ENCODE measurements at places on chromosomes 3 and 15.

GRCh38 chr15:84944311-84944710, 37.3 kb upstream of the PDE8A start:
- DNase-seq: no peak

DNA sequence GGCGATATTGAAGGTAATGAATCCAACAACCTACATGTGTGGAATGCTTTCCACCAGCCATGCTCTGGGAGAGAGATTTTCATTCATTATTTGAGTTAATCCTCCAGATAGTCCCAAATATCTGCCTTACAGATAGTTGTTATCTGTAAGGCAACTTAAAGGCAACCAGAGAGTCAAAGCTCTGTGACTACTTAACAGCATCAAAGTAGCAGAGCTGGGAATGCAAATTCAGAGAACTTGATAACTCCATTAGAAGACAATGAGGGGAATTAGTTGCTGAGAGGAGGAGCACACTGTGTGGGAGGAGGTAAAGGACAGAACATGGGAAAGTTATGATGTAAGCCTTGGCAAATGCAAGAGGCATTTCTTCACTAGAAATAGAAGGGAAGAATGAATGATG, 10.5 kb upstream of the CRBN start:
- no peak for DNase-seq

DNA sequence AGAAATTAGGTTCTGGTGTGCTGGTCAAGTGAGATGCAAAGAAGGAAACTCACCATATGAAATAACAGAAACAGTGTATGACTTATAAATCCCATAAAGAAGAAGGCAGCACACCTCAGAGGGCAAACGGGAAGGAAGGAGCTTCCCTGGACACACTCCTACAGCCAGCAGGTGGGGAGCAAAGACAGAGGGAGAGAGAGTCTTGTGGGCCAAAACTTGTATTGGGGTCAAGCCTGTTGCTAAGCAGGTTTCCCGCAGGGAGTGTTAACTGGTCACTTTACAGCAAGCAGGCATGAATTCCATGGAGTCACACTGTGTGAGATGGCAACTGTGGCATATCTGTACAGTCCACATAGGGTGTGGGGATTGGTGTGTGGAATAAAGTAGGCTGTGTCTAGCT, 222.9 kb upstream of the NDN start:
- no peak for DNase-seq

- DNase-seq: no peak
These were observed 685.8 kb upstream of the CCDC54 start for GRCh38 chr3:106691476-106691875.

- DNase-seq: no peak
These were observed 12.6 kb downstream of the IFT57 start for GRCh38 chr3:108209579-108209978.

GRCh38 chr15:56464893-56465520, at the start of gene MNS1:
MNS1 (minus strand) TSS chr15:56465137; CDS start chr15:56464972, 165 bp downstream.
- DNase-seq: peak; percentile 95

- no peak for DNase-seq
These were observed 1.3 kb upstream of the SPTSSB start for GRCh38 chr3:161372321-161373260.

- peak; percentile 97 for DNase-seq
These were observed 116.5 kb downstream of the LPP start for GRCh38 chr3:188270423-188270972.

- no peak for DNase-seq
These were observed 1151.3 kb upstream of the CADM2 start for GRCh38 chr3:83807511-83807910.

- peak; percentile 90 for DNase-seq
These were observed 36.4 kb downstream of the CCDC80 start for GRCh38 chr3:112604536-112604935.

- peak; percentile 37 for DNase-seq
These were observed 67.0 kb upstream of the SLC25A26 start for GRCh38 chr3:66153481-66154443.

GRCh38 chr3:143973259-143974021, 1.8 kb downstream of the DIPK2A start:
- DNase-seq: peak; percentile 75

DNA sequence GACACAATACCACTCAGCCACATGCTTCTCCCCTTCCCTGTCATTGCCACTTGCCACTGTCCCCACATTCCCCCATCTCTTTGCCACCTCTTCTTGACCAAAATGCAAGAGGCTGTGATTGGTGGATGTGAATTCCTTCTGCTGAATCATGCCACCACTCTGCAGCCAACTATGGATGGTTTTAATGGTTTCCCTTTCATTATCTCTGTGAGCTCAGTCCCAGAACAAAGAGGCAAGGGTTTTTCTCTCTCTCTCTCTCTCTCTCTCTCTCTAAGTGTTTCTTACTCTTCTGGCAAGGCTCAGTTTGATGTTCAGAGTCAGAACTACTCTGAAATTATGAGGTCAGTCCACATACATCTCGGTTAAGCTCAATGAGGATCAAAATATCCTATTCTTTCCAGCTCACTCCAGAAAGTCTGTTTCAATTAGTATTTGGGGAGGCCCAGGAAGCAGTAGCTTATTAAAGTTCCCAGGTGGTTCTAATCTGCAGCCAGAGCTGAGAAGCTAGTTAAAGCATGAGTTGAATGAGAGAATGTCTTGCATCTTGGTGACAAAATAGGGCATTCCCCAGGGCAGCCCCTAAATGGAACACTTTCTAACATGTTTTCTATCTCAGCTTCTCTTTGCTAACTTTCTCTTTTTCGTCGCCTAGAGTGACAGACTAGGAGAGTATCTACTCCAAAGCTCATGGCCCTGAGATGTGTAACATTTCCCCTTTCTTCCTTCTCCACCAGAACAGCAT, 8.5 kb upstream of the ILDR1 start:
- peak; percentile 29 for DNase-seq

GRCh38 chr15:76866716-76867321, 38.3 kb downstream of the SCAPER start:
- peak; percentile 45 for DNase-seq

- no peak for DNase-seq
These were observed 735.0 kb downstream of the PDCD6IP start for GRCh38 chr3:34533451-34533850.

GRCh38 chr3:128420720-128421438, 45.8 kb downstream of the DNAJB8 start:
- DNase-seq: no peak

DNA sequence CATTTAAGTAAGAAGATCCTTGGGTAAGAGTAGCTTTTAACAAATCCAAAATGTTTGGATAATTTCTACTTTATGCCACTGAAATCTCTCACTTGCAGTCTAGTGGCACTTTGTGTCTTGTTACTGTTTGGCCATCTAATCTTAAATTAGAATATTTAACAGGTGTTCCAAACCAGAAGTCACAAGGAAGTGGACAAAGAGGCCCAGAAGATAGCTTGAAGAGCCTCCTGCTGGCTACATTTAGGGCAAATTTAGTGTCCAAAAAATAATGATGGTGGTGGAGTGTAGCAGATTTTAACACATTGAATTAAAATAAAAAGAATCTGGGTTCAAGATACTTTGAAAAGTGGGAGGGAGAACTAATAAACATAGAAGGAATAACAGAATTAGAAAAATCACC, 172.2 kb downstream of the GHSR start:
- DNase-seq: no peak

- no peak for DNase-seq
These were observed 33.7 kb upstream of the SPTBN5 start for GRCh38 chr15:41927536-41927935.

GRCh38 chr15:70589728-70590127, 173.6 kb downstream of the UACA start:
- DNase-seq: no peak

DNA sequence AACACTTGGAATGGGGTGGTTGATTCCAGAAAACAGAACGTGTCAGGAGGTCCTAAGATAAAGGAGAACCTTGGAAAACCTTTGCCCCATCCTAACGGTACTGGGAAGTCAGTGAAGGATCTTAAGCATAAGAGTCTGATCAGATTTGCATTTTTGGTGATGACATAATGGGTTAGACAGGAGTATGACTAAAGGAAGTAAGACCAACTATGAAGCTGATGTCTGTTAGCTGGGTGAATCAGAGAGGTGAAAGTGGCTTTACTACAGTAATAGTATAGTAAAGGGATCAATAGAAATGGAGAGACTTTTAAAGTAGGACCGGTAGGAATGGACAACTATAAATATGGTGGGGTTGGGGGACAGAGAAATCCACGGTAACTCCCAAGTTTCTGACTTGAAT, 12.6 kb downstream of the GTF2A2 start:
- DNase-seq: no peak

GRCh38 chr3:52609316-52609815, 73.0 kb downstream of the UQCC5 start:
- DNase-seq: no peak

- no peak for DNase-seq
These were observed 250.4 kb upstream of the SLITRK3 start for GRCh38 chr3:165446555-165446954.

GRCh38 chr3:9211155-9211950, 38.1 kb downstream of the SRGAP3 start:
- DNase-seq: peak; percentile 87

- no peak for DNase-seq
These were observed 27.0 kb upstream of the TFG start for GRCh38 chr3:100682056-100682853.

- no peak for DNase-seq
These were observed 24.1 kb downstream of the WDR48 start for GRCh38 chr3:39075910-39076309.

DNA sequence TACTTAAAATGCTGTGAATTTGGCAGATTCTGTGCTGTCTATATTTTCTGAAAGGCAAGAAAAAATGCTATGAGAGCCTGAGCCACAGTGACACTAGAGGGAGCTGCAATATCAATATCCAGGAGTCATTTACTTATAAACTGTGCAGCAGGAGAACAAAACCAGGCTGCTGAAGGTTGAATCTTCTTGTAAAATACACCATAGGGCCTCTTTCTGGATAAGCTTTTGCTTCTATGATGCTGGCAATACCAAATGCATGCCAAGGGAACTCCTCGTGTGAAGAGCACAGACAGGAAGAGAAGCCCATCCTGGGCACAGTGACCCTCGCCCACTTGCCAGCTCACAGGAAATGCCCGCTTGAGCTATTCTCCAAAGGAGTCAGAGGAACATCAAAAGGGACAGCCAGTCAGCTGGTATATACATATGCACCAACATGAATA, 48.0 kb upstream of the TSPAN3 start:
- DNase-seq: peak; percentile 80

DNA sequence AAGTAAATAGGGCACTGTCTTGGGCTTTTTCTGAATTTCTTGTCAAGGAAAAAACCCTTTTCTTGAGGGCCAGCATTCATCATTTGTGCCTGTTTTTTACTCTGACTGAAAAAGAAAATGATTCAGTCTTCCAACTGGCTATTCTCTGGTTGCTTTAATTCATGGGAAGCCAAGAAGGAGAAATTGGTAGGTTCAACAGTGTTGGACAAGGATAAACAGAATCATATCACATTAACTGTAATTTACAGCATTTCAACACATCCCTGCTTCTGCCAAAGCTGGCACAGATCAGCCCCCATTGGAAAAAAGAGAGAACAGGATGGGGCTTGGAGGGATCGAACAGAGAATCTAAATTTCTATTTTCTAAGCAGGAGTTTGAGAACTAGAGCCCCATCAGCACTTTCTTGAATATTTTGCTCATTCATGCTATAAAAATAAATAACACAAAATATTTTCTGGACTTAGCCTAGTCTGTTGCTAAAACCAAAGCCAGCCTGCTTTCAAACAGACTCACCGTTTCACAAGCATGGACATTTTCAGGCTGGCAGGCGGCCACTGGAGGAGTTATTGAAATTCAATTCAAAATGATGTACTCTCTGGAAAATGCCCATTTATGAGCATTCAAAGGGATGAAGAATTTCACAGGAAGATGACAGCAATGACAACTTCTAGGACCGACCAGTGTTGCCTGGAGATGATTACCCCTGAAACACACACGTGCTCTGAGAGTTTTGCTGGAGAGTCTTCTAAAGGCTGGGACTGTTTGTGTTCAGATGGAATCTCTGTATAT, 181.2 kb downstream of the WNT5A start:
- peak; percentile 82 for DNase-seq

DNA sequence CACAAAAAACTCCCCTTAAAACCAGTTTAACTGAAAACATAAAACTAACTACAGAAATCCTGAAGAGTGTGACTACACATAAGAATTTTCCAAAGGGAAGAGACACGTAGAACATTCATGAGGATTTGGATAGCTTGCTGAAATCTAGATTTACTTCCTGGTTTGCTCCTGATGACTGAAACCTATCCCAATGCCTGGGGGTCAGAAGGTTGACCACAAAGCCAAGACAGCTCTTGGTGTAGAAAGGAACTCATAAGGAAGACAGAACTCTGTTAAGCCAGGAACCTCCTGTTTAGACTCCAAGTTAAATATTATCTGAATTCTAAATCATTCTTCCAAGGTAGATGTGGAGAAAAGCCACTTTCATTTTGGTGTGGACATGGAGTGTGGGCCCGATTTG, 92.8 kb downstream of the TFG start:
- no peak for DNase-seq

- DNase-seq: peak; percentile 55
These were observed 1001.9 kb downstream of the ROBO1 start for GRCh38 chr3:78765671-78766485.

- no peak for DNase-seq
These were observed 18.8 kb downstream of the ARHGEF26 start for GRCh38 chr3:154139996-154140436.

DNA sequence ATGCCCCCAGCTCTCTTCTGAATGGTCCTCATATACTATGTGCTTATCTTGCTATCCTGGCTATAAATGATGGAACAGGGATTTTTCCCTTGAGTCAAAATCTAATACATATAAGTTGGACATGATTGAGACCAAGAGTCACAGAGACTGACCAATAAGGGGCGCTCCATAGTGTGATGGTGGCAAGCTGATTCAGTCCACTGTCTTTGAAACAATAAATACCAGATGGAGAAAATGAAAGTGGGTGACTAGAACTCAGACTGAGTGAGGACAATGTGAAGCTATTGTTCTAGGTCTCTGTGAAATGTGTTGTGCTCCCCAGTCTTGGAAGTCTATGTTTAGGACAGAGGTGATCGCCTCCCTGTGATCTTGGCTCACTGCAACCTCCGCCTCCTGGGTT, 10.6 kb upstream of the FSTL1 start:
- peak; percentile 23 for DNase-seq

- DNase-seq: peak; percentile 28
These were observed 643 bp downstream of the MYO5A start for GRCh38 chr15:52527911-52528563.

GRCh38 chr3:126828306-126828705, 124.3 kb downstream of the CHCHD6 start:
- DNase-seq: no peak

- DNase-seq: no peak
These were observed 41.7 kb upstream of the ARL14 start for GRCh38 chr3:160635213-160635612.

DNA sequence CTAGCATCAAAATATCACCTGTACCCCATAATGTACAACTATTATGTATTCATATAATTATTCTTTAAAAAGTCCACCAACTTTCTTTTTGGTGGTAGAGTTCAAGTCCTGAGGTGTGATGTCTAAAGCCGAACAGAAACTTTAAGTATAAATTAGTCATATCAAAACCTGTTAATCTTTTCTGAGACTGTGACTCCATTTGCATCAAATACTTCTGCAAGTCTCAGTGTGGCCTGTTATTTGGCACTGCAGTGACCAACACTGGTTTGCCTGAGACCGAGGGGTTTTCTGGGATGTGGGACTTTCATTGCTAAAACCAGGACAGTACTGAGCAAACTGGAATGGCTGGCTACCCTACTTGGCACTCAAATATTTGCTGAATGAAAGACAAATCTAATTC, 7.3 kb downstream of the NGLY1 start:
- DNase-seq: no peak

GRCh38 chr3:147409143-147410115, at the start of gene ZIC1:
ZIC1 (plus strand) TSS chr3:147409365; CDS start chr3:147410113, 748 bp downstream.
- DNase-seq: peak; percentile 65

GRCh38 chr3:35065891-35066290, 573.4 kb upstream of the ARPP21 start:
- DNase-seq: no peak
